SIG-M5 (cell line): ENCODE measurements at places on chromosomes 5 and 9.

- no peak for DNase-seq
These were observed 451.4 kb downstream of the CTNND2 start for GRCh38 chr5:11452852-11453251.

GRCh38 chr9:73951147-73951546 lies 546.0 kb upstream of the RORB start:
- no peak for DNase-seq

DNA sequence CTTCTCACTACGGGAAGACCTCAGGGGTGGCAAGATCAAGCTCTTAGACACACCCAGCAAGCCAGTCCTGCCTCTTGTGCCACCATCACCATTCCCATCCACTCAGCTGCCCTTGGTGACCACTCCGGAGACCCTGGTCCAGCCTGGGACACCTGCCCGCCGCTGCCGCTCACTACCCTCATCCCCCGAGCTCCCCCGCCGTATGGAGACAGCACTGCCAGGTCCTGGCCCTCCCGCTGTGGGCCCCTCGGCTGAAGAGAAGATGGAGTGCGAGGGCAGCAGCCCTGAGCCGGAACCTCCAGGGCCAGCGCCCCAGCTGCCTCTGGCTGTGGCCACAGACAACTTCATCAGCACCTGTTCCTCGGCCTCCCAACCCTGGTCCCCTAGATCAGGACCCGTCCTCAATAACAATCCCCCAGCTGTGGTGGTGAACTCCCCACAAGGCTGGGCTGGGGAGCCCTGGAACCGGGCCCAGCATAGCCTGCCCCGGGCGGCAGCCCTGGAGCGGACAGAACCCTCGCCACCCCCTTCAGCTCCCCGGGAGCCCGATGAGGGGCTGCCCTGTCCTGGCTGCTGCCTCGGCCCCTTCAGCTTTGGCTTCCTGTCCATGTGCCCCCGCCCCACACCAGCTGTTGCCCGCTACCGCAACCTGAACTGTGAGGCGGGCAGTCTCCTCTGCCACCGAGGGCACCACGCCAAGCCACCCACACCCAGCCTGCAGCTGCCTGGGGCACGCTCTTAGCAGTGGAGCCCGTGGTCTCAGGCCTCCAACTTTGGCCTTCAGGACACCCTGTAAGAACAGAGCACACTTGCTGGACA lies 4.1 kb downstream of the TESK1 start:
- DNase-seq, result no peak

GRCh38 chr9:86975036-86975435 lies 27.7 kb upstream of the GAS1 start:
- no peak for DNase-seq

DNA sequence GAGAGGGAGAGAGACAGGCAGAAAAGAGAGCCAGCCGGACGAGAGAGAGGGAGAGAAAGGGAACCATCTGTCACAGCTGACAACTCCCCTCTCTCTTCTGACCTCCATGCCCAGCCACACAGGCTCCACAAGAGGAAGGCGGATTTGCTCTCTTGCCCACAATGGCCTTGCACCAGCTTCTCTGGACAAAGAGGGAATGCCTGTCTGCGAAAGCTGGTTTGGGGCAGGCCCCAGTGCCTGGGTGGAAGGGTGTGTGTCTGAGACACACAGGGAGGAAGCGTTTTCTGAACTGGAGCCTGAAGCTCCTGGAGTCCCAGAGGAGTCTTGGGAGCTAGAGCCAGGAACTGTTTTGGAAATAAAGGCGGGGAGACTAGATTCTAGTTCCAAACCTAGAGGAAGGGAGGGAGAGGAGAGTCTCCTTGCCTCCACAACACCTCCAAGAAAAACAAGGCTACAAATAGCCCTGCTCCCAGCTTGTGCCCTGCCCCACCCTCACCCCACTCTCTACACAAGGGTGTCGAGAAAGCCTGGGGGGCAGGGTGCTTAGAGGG lies 12.5 kb downstream of the C1QTNF2 start:
- DNase-seq, result no peak

GRCh38 chr9:73527521-73527920 lies 375.9 kb downstream of the ANXA1 start:
- DNase-seq, result no peak

GRCh38 chr9:96023486-96023885 lies 148.0 kb downstream of the ERCC6L2 start:
- no peak for DNase-seq

- DNase-seq, result no peak
These were observed 41.2 kb downstream of the FYB1 start for GRCh38 chr5:39178171-39178570.

DNA sequence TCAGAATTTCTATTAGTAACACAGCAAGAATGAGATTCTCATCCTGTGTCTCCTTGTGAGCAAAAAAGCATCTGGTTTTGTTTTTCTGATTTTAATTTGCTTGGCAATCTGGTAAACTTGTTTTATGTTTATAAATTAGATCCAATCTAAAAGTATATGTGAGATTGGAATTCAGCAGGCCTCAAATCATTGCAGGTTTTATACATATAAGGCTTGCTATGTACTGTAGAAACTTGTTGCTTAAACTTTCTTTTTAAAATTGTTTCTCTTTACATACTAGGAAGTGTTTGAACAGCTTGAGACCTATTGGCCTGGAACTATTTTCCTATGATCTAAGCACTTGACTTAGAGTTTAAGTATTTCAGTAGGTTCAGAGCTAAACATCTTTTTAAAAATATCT lies 1037.8 kb downstream of the NR2F1-AS1 start:
- no peak for DNase-seq
